H4 (cell line): ENCODE measurements at places on chromosomes 2 and 18.

- DNase-seq: no peak
Measured at GRCh38 chr2:202110491-202110890, 37.4 kb downstream of the KIAA2012 start.

GRCh38 chr2:230097841-230098240 is 29.1 kb upstream of the SLC16A14 start:
- DNase-seq: no peak

DNA sequence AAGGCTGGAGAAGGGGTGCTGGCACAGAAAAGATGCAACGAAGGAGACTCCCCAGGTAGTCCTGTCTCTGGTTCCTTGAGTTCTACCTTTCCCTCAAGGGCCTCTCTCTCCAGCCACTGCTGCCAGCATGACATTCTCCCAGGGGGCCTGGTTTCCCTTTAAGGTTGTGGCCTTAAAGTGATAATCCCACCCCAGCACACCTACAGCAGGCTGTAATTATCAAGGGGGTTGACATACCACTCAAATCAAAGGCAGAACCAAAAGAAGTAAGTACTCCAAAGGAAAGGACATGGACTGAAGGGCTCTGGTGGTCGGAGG is 127.4 kb upstream of the MSH6 start:
- no peak for DNase-seq

DNA sequence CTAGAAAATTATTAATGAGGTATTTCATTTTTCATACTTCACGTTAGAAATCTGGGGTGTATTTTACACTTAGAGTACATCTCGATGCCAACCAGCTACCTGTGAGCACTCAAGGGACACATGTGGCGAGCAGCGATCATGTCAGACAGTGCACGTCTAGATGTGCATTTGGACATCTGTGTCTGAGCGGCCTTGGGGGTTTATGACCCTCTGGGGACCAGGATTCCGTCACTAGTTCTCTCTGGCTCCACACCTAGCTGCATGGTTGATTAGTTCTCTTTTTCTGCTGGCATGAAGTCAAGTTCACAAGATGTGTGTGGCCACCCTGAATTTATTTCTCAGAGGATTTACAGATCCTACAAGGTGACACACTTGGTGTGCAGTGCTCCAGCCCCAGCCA is 192.2 kb downstream of the TSN start:
- DNase-seq: no peak
